ENCODE measurements at places on chromosomes 3 and 15.

DNA sequence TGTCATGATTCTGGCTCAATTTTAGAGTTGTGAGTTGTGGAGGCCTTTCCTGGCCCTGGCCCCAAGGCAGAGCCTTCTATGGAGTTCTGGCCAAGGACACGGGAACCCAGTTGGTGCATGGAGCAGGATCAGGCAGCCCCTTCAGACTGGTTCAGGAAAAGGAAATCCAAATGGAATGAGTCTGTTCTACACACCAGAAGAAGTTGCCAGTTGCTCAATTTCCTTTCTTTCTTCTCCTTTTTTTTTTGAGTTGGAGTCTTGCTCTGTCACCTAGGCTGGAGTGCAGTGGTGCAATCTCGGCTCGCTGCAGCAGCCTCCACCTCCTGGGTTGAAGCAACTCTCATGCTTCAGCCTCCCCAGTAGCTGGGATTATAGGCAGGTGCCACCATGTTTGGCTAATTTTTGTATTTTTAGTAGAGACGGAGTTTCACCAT lies 28.9 kb upstream of the BHLHE40 start:
- DNase-seq: no peak

- no peak for DNase-seq
Observed at GRCh38 chr3:171643033-171643432, 167.2 kb downstream of the PLD1 start.

DNA sequence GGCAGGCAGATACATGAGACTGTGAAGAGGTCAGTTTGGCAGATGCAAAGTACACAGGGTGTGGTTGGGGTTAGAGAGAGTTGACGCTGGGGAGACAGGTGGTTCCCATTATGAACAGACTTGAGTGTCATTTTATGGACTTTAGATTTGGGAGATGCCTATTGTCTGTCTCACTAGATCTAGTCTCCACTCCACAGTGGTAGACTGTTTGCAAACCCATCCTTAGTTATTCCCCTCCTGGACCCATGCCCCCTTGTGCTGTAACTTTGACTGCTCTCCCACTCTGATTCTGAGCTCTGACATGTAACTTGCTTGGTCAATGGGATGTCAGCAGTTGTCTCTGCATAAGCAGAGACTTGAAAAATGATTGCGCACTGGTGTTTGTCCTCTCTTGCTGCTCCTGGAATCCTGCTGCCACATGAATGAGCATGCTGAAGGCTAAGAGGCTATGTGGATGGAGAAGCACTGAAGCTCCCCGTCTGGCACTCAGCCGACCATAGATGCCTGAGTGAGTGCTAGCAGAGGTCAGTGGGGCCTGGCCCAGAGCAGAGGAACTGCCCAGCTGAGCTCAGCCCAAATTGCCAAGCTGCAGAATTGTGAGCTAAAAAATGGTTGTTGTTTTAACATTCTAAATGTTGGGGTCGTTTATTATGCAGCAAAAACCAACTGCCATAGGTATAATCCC lies 88.2 kb downstream of the FAM43A start:
- DNase-seq: no peak

DNA sequence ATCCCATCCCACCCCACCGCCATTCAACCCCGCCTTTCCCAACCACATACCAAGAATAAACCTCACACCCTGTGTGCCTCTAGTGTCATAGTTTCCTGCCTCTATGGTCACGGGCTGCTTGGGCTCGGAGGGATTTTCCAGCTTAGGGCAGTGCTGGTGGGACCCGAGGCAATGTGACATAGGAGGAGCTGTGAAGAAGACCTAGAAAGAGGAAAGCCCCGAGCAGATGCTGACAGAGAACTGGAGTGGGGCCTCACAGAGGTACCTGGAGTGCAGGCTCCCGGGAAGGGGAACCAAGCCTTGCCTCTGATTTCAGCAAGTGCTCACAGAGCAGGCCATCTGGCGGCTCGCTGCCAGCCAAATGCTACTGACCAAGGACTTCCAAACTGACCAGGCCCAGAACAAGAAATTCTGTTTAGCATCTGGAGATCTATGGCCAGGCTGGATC lies 27.5 kb downstream of the BHLHE40 start:
- DNase-seq: peak; percentile 79

GRCh38 chr15:59296181-59296617 lies 76.5 kb downstream of the MYO1E start:
- no peak for DNase-seq

GRCh38 chr3:141228395-141228794 lies 3.2 kb upstream of the PXYLP1 start:
- DNase-seq: no peak

DNA sequence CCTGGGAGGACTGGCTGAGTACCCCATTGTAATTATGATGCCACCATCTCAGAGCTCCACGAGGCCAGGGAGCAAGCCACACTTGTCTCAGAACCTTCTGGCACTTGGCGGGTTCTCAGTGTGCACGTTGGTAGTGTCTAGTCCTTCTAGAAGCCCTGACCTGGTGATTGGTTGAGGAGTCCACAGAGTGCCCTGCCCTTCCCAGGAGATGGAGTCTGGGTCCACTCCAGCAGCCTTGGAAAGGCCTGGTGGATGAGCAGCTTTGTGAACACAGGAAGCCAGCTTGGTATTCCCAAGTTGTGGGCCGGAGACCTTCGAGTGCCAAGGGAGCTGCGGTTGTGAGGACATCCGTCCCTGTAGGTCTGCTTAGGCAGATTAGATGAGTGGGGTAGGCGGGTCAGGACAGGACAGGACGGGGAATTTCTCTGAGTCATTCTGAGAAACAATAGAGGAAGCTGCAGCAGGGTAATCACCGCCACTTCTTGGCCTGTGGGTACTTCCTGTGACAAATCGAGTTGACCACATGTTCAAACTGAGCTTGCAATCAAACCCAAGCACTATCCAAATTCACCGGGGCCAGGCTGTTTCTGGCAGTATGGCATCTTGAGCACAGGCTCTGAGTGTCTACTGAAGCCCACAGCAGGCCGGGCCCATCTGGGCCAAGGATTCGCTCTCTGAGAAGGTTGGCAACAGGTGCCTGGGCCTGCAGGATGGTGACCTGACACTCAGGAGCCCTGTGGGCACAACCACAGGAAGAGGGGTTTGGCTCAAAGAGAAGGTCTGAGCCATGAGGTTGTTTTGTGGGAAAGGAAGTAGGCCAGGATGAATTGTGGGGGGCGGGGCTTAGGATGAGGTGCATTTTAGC lies 71.5 kb upstream of the PLXNA1 start:
- DNase-seq: peak; percentile 63

DNA sequence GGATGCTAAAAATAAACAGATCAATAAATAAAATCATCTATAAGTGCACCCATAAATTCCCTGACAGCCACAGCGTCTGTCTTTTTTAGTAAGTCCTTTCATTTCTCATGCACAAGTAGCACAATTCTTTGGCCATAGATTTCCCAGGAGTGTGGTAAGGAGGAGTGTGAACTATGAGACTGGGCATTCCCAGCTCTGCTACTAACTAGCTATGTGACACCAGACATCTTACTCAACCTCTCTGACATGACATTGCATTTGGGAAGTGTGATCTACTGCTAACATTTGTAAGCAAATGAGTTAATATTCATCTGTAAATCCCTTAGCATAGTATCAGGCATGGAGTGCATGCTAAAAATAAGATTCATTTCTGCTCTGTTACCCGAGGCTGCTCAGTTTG lies 301.7 kb downstream of the NTRK3 start:
- no peak for DNase-seq

DNA sequence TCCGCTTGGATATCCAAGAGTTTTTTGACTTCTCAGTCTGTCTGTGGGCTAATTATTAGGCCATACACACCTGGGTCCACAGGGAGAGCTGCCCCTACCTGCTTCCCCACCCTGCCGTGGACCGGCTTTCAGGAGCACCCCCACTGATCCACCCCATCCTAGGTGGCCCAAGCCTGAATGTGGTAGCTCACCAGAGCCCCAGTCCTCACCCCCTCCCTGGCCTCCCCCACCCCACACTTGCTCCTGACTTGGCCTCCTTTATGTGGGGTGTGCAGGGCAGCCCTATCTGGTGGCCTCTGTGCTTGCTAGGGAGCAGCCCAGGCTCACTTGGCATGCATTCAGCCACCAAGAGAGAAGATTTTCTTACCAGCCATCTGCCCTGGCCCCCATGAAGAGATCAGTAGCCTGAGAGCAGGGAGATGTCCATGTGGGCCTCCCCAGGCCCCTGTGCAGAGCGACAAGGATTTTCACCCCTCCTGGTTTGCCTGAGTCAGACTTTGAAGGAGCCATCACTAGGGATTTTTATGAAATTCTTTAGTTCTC lies 11.2 kb downstream of the LRRK1 start:
- no peak for DNase-seq

- no peak for DNase-seq
Observed at GRCh38 chr3:189297932-189298331, 126.2 kb downstream of the TPRG1 start.

- no peak for DNase-seq
Observed at GRCh38 chr3:54530091-54530490, 397.8 kb downstream of the LRTM1 start.

GRCh38 chr3:101725890-101726275 lies 1.5 kb downstream of the CEP97 start:
- no peak for DNase-seq

DNA sequence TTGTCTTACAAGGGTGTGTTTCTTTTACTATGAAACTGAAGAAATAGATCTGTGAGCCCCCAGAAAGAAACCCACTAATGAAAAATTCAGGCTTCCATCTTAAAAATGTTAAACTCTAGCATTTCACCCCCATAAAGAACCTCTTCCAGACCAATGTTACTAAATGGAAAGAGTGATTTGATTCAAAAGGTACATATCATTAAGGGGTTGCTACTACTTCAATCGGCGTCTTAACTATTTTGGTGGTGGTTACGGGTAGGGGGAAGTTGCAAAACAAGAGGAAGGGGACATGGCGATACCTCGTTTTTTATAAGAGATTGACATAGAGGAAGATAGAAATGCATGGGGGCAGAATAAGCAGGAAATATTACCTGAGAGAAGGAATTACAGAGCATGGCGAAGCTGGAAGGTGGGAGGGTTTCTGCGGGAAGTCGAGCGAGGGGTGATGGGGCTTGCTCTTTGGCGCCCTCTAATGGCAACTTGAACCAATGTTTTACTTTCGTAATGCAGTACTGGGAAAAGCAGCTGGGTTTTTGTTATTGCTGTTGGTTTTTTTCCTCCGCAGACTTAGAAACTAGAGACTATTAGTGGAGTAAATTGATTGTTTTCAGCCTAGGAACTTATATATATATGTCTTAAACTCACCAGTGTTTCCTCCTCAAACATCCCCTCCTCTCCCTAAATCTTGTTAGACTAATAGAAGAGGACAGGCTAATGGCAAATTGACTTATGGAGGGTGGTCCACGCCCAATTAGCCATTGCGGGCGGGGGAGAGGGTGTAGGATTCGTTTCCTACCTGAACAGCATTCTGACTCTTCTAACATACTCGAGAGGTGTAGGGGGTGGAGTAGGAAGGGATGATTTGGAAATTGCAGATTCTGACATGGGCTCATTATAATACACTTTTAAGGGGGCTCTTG lies 11.3 kb upstream of the SOX2 start:
- DNase-seq: peak; percentile 34

GRCh38 chr3:107966276-107966675 lies 124.6 kb downstream of the CD47 start:
- DNase-seq: no peak

Data from activated naive CD4-positive, alpha-beta T cell treated with Interleukin-2 at 50 U/mL for 16 hours (primary cell).